ENCODE measurements at places on chromosomes 7 and 10.

- DNase-seq = no peak
These were observed 52.5 kb downstream of the WNT2 start for GRCh38 chr7:117270371-117270770.

DNA sequence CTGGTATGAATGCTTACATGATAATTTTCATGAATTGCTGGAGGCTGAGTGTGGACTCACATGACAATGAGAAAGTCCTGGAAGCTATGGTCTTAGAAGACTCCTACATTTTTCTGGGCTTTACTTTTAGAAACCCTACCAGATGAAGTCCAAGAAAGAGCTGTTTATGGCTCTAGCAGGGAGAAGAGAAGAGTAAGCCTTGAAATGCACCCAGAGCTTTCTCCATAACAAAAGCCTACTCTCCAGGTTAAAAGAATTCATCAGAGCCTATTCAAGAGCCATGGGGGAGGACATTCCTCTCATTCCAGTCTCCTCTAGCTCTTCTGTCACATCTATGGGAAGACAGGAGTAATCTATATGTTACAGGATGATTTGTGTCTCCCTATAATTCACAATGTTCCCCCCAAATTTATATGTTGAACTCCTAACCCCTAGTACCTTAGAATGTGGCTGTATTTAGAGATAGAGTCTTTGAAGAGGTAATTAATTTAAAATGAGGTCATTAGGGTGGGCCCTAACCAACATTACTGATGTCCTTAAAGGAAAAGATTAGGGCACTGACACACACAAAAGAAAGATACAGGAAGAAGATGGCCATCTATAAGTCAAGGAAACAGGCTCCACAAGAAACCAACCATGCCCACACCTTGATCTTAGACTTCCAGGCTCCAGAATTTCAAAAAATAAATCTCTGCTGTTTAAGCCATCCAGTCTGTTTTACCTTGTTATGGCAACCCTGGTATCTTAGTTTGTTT lies 193.8 kb upstream of the PTER start:
- no peak for DNase-seq

DNA sequence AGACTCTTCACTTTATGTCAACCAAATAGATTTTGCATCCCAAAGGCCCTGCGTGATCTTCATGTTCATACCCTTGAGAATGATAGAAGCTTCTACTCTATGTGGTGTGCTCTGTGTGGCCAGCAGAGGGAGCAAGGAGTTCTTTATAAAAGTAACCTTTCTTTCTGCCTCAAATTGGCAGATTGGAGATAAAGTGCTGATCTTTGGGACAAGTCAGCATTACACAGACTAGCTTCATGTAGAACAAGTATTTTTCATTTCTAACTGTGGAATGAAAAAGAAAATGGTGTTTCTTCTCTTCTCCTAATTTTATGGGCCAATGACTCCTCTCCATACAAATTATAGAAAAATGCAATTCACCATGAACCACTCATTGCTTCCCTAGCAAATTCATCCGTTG lies 1214.1 kb downstream of the SORCS1 start:
- DNase-seq = peak; percentile 69

GRCh38 chr7:55484241-55484640 lies 88.1 kb downstream of the VOPP1 start:
- DNase-seq = no peak

DNA sequence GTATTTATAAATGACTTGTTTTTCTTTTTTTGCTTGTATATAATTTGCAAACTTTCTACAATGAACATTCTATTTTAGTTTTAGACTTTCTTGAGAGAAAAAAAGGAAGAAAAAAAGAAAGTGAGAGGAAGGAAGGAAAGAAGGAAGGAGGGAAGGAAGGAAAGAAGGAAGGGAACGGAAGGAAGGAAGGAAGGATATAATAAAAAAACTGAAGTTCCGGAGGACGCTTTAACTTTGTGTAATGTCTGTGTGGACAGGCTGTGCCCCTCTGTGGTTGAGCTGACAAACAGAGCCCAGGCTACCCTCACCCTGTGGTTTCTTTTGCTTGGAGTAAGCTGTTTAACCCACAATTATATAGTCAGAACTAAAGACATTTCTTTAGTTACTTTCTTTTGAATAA lies 108.7 kb downstream of the SEMA3D start:
- DNase-seq = no peak

GRCh38 chr7:98148607-98149006 lies 41.9 kb downstream of the LMTK2 start:
- no peak for DNase-seq

GRCh38 chr7:96408881-96409280 lies 87.0 kb upstream of the SLC25A13 start:
- no peak for DNase-seq

DNA sequence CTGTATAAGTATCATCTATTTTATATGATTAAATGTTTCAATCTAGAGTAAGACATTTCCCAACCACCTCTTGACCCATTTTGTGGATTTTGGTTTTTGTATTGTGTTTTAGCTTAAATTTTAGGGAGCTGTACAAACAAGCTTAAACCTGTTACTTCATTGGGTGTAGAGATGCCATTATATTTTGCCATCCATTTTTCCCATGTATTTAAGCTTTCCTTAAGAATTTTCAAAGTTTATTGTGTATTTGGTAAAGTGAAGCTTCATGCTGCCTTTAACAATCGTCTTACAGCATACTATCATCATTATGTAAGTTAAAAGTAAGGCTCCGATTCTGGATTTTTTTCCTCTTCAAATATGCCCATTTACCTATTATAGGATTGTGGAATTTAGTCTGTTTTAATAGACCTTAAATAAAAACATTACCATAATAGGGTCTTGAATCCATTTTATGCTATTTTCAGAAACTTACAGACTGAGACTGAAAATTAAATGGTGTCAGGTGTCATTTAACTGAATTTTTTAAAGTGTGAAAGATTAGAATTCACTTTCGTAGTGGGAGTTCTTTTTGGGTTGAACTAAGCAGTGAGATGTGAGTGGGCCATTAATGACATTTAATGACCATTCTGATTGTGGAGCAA lies 2.2 kb downstream of the KMT2E start:
- no peak for DNase-seq

All from cardiac fibroblast (primary cell).